ENCODE measurements at places on chromosomes 1 and 21.

DNA sequence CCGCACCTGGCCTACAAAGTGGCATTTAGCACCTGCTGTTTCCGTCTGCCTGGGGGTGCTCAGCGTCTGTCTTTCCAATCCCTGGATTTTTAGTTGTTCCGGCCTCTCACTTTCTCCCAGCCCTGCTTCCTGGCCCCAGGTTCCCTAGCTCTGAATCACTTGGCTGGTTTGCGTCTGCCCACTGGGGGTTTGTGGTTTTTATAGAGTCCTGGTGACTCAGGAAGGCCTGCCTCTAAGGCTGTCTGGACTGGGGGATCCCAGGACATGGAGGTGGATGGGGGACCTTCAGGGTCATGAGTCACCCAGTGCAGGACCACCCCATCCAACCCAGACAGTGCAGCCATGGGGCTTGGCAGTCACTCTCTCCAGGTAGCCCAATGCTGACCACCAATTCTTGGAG lies 53.5 kb downstream of the MRPL37 start:
- DNase-seq, result no peak

GRCh38 chr1:86990826-86991225 lies 76.4 kb downstream of the HS2ST1 start:
- DNase-seq, result no peak

- no peak for DNase-seq
Observed at GRCh38 chr1:47569681-47570470, 132.0 kb downstream of the FOXD2 start.

DNA sequence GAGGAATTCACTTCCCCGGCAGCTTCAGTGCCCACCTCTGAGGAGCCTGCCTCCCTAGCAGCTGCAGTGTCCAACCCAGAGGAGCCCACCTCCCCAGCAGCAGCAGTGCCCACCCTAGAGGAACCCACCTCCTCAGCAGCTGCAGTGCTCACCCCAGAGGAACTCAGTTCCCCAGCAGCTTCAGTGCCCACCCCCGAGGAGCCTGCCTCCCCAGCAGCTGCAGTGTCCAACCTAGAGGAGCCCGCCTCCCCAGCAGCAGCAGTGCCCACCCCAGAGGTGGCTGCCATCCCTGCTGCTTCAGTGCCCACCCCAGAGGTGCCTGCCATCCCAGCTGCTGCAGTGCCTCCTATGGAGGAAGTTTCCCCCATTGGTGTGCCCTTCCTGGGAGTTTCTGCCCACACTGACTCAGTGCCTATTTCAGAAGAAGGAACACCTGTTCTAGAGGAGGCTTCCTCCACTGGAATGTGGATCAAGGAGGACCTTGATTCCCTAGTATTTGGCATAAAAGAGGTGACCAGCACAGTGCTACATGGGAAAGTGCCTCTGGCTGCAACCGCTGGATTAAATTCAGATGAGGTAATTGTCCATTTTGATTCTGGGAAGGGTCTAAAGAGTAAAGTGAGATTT lies 77.4 kb upstream of the BMP8A start:
- no peak for DNase-seq

GRCh38 chr1:53077599-53077965 lies 15.6 kb downstream of the PODN start:
- DNase-seq, result no peak

DNA sequence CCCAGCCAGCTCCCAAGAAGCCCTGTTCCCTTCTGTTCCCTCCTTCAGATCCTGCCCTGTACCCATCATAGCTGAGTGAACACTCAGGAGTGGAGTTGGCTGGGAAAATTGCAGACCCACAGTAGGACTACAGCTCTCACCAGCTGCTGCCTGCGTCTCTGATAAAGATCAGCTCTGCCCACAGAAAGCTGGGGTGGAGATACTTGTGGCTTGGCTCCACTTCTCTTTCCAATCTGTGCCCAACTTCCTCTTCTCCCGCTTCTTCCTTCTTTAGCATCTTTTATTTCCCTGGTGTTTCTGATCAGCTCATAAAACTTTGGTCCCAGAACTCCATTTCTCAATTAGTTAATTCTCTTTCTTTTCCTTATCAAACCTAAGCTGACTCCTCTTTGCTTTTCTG lies 5.5 kb upstream of the CD1A start:
- no peak for DNase-seq

All from cortex of kidney (tissue), 1 donor.